NCI-H69 (cell line): ENCODE measurements at places on chromosomes 16 and 17.

DNA sequence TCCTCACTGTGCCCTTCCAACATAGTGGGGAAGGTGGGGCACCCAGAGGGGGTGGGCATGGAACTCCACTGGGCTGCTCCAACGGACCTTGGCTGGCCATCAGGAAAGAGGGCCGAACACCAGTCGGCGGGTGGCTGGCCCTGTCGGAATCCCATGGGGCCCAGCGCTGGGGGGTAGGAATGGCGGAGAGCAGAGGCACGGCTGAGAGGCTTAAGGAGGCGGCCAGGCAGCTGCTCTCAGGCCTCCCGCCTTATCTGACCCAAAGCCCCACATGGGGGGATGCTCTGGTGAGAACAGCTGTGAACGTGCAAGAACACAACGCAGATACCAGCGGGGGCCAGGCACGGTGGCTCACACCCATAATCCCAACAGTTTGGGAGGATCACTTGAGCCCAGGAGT is 4.4 kb upstream of the MYO1C start:
- DNase-seq, result no peak

DNA sequence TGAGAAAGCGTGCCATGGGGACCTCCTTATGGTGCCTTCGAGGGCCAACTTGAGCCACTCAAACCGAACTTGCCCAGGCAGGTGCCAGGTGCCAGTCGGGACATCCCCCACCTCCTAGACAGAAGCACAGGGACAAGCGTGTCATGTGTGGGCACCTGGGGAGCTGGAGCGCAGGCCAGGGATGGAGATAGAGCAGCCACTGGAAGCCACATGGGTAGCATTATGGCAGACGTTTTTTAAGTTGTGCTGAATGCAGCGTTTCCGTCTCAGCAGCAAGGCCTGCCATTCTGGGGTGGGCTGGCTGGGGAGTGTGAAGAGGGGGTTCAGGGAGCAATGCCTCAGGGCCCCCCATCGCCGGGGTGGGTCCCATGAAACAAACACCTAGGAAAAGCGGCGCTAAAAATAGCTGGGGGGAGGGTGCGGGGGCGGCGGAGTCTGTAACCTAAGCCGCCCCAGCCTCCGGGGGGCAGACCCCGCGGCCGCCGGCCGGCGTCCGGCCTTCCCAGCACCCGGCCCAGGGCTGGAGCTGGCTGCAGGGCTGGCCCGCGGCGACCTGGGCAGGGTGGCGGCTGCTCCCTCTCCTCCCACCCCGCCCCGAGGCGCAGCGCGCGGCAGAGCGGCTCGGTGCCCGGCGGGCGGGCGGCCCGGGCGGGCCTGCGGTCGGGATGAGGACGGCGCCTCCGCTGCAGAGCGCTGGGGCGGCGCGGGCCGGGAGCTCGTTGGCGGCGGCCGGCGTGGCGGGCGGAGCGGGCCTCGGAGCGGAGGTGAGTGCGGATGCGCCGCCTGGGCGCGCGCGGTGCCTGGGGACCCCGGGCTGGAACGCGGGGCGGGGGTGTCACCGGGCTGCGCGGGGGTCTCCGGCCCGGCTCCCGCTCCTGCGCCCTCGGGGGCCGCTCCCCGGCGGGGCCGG is at the start of gene ZNF469:
TSS of gene ZNF469 (plus strand) at position 469 of the 910 bp plus-strand sequence. CDS start 44,512 bp downstream, outside the sequence.
- DNase-seq, result peak; percentile 5

GRCh38 chr16:58197314-58198012 is 443 bp downstream of the CSNK2A2 start:
- peak; percentile 14 for DNase-seq

- DNase-seq, result no peak
Measured at GRCh38 chr16:1323296-1324239, 9.9 kb upstream of the BAIAP3 start.

GRCh38 chr16:30491744-30492308 is 19.3 kb downstream of the ITGAL start:
- peak; percentile 21 for DNase-seq

- DNase-seq, result no peak
Measured at GRCh38 chr17:4329838-4330237, 36.6 kb downstream of the UBE2G1 start.

- no peak for DNase-seq
Measured at GRCh38 chr17:49482144-49482817, 12.8 kb upstream of the NGFR start.

DNA sequence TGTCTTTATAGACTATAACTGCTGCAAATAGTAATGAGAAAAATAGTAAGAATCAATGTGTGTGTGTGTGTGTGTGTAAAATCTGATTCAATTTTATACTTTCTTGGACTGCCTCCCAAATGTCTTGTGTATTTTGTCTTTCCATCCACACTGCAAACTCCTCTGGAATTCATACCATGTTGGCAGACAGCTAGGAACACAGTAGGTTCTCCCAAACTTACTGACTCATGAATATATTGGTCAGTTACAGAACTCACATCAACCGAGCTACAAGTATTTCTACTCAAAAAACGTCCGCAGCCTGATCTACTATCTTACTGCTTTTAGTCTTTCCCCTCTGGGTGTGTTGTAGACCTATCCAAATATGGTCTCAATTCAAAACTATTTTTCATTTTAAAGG is 542.7 kb upstream of the PSMD7 start:
- DNase-seq, result no peak

DNA sequence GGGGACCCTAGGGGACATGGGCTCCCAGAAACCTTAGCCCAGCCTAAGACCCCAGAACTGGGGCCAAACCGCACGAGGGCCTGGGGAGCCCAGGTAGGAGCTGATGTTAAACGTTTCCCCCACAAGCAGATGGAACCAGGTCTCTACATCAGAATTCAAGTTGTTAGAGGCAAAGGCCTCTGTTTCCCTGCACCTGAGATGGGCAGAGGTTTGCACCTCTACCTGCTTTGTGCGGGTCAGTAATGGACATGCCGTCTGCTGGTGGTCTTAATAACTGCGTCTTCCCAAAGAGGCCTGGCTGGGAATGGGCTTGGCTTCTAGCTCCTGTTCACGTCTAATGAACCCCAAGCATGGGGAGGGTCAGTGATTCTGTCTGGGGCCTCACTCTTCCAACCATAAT is 79.1 kb downstream of the NDE1 start:
- DNase-seq, result no peak

DNA sequence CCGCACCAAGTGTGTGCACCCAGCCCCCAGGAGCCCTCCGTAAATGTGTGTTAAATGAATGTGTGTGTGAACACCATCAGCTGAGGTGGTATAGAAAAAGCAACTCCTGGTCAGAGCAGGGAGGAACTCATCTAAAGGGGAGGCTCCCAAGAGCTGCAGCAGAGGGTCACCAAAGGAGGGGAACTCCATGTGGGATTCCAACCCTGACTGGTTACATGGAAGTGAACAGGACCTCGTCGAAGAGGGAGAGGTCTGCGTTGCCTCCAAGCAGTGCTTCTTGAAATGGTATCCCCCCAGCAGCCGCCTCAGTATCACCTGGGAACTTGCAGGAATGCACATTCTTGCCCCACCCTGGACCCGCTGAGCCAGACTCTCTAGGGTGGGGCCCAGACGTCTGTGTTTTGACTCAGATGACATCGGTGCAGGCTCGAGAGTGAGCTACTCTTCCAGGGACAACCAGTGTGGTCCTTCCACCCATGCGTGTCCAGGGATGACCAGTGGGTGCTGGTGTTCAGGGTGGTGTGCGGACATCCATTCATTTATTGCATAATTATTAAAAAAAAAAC is 30.8 kb downstream of the ADCY9 start:
- DNase-seq, result no peak

- DNase-seq, result no peak
Measured at GRCh38 chr17:43312011-43312410, 78.2 kb upstream of the RNU2-1 start.

- DNase-seq, result no peak
Measured at GRCh38 chr16:65062736-65063583, 58.9 kb downstream of the CDH11 start.

DNA sequence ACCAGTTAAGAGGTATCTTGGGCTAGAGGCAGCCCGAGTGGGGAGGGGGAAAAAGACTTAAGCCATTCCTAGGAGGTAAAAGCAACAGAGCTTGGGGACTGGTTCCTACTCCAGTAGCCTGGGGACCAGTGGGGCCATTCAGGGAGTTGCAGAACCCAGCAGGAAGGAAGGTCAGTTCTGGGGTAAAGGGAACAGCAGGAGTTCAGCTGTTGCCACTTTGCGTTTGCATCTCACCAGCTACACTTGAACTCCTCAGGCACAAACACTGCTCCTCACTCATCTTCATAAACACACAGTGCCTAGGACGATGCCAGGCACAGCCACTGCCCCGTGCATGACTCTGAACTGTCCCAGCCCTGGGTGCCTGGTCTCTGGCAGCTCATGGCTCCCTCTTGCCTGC is 4.0 kb downstream of the HAP1 start:
- peak; percentile 45 for DNase-seq

DNA sequence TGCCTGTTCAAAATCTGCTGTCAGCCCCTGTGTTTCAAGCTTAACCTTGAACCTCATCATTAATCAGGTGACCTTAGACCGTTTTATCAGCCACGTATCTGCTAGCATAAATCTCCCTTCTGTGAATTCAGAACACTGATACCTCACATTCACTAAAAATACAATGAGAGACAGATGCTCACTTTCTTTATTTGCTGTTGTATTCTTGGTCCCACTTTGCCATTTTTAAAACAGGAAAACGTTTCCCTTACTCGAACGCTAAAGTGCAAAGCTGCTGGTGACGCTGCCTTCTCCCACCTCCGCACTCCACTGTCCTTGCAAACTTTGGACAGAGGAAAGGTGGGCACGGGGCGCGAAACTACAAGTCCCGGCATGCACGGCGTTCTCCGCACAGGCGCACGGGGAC is 220 bp upstream of the ARHGAP44 start:
- DNase-seq, result no peak

- DNase-seq, result peak; percentile 64
Measured at GRCh38 chr17:64223283-64223682, 39.8 kb downstream of the TEX2 start.

- DNase-seq, result no peak
Measured at GRCh38 chr17:47230864-47231263, 21.7 kb downstream of the MYL4 start.

DNA sequence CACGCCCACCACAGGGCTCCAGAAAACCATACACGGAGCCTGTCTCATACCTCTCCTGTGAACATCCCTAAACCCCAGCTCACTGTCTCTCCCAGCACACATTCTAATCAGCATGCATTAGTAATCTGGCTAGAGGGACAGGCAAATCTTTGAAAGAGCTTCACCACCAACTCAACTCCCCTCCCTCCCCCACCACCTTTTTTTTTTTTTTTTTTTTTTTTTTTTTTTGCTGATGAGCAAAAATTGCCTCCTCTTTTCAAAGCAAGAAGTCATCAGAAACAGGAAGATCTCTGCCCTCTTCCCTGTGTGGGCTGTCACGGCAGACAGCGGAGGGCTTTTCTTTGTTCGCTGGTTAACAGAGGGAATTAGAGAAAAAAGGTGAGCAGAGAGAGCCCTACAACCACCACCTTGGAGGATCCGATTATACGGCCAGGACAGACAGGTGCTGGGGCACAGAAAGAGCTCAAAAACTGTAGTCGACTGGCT is 19.9 kb downstream of the GAS7 start:
- no peak for DNase-seq

DNA sequence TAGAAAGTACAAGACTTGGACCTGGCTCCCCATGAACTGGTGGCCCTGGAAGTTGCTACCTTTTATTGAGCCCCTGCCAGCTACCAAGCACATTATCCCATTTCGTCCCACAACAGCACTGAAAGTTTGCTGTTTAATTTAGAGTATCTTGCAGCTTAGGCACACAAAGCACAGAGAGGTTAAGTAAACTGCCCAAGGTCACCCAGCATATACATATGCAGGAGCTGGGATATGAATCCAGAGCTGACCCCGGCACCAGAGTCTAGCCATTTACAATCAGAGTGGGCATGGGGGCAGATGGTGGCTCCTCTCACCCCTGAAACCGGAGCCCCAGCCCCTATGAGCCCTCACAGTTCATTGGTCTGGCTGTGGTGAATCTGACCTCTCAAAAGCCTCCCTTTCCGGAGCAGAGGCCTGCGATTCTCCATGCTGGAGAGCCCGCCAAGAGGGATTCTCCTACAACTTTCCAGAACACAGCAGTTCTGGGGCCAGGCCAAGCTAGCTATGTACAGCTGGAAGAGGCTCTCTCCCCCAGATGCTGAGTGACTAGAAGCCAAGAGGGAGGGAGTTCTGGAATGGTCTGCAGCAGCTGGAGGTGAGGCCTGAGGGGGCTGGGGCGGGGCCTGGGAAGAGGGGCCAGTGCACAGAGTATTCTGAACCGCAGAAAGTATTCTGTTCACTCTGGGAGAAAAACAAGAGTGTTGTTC is 58.3 kb downstream of the SREBF1 start:
- peak; percentile 5 for DNase-seq

GRCh38 chr17:7177954-7178477 is 1.2 kb downstream of the ASGR1 start:
- DNase-seq, result peak; percentile 51

- no peak for DNase-seq
Measured at GRCh38 chr17:8160741-8161221, 2.0 kb downstream of the VAMP2 start.

DNA sequence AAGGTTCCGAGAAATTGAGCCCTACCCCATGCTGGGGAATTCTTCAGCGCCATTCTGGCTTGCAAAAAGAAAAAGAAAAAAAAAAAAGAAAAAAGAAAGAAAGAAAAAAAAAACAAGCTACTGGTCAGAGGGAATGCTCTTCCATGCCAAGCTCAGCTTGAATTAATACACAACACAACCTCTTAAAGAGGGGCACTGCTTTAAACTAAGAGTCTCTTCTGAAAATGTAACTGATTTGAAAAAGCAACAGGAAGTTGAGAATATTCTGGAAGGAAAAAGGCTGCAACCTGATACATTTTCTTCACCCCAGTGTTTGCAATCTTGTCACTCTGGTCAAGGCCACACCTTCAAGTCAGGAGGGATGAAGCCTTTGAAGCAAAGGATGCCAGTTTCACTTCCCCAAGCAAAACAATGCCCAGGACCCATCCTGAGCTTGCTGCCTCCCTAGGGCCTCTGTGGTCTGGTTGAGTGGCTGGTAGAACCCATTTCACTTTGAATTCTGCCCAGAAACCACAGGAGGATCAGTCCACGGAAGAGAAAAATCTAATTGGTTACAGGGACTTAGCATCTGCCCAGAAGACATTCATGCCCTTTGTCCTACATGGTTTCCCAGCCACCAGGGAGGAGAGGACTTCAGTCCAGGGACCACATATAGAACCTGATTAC is 389.7 kb downstream of the SOX9 start:
- peak; percentile 54 for DNase-seq

GRCh38 chr16:1908983-1909382 is 9.2 kb downstream of the HS3ST6 start:
- no peak for DNase-seq

DNA sequence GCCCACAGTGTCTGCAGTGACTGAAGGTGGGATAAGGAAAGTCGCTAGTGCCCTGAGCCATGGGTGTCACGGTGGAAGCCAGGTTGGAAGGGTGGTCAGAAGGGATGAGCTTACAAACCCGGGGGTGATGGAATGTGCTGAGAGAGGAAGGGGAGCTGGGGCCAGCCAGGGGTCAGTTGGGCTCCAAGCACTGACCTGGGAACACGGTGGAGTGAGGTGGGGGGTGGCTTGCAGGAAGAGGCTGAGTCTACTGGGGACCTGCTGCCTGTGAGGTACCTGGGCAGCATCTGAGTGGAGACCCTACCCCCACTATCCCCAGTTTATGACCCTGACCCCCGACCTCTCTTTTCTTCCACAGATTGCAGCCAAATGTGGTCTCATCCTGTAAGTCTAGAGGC is 3.1 kb downstream of the TMEM92 start:
- no peak for DNase-seq

GRCh38 chr17:21198411-21198810 is 15.6 kb downstream of the TMEM11 start:
- no peak for DNase-seq
